ENCODE measurements at places on chromosomes 3 and 15.

DNA sequence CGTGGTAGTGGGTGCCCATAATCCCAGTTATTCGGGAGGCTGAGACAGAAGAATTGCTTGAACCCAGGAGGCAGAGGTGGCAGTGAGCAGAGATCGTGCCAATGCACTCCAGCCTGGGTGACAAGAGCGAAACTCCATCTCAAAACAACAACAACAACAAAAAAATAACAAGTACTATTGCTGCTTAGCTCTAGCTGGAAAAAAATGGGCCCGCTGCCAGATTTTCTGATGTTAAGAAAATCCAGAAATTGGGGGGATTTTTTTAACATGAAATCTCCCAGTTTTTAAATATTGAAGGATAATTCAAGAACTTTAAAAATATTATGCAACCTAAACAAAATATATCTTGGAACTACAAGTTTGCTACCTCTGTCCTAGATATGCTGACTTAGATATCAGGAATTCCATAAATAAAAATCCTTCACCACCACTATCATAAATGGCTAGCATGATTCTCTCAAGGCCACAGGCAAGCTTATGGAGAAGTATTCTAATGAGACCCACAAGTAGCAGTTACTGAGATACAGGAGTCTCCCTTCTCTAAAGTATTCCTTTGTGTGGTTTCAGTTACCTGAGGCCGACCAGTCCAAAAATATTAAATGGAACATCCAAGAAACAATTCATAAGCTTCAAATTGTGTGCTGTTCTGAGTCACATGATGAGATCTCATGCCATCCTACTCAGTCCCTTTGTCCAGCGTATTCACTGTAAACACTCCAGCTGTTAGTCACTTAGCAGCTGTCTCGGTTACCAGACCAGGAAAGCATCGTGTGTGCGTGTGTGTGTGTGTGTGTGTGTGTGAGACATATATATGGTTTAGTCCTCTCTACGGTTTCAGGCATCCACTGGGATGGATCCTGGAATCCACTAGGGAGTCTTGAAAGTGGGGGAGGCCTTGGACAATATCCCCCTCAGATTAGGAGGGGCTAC, 277.2 kb downstream of the TBL1XR1 start:
- peak; percentile 6 for DNase-seq

DNA sequence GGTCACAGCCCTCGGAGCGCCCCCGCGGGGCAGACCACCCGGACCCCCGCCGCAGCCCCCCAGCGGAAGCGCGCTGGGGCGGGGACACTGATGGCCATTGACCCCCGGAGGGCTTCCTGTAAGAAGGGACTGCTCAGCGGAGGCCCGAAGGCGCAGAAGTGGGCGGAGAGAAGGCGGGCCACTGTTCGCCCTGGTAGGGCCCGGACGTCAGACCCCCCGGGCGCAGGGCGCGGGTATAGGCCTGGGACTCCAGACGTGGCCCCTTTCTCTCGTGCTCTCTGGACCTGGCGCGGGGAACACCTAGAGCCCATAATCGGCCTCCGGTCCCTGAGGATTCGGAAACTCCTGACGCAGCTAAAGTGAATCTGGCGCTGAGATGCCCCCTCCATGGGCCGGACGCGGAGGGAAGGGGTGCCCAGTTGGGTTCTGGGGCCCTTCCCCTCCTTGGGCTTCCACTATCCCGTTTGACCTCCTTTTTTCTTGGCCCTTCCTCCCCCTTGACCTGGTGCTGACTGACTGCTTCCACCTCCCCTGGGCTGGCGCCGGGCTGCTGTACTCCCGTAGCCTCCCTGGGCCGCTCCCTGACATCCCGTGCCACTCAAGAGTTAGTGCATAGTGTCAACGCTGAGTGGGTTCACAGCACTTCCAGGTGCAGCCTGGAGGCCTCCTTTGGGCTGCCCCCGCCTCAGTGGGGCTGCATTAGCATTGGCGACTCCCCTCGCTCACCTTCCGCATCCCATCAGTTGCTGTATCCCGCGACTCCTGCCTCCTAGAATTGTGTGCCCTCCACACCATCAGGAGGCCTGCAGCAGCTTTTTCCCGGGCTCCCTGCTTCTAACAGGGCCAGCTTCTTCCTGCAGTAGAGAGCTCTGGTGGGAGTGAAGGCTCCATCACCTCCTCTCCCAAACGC, 694 bp downstream of the ABTB1 start:
- DNase-seq, result no peak

DNA sequence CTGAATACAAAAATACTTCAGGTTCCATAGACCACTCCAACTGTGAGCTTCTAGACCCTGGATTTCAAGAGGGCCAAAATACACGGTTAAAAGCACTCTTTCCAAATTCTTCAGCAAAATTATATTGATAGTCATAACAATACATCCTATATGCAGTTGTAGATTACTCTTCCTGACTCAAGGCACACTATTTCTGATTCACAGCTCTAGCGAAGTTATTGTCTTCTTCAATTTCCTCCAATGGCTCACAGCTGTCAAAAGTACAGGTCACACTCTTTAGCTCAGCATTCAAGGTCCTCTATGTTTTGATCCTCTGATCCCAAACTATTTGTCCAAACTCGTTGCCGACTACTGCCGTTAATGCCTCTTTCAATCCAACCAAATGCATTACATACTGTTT, 13.5 kb upstream of the CCDC80 start:
- DNase-seq, result no peak

GRCh38 chr3:158097081-158097592, 9.1 kb downstream of the SHOX2 start:
- DNase-seq, result no peak

- DNase-seq, result peak; percentile 59
Measured at GRCh38 chr3:28940530-28940929, 340.3 kb upstream of the RBMS3 start.

- DNase-seq, result no peak
Measured at GRCh38 chr3:43054754-43055153, 51.1 kb downstream of the POMGNT2 start.

- no peak for DNase-seq
Measured at GRCh38 chr15:85583923-85584390, 203.6 kb downstream of the AKAP13 start.

- DNase-seq, result no peak
Measured at GRCh38 chr15:25246641-25247406, 192.0 kb downstream of the UBE3A start.

- no peak for DNase-seq
Measured at GRCh38 chr3:119602676-119603075, 5.0 kb downstream of the PLA1A start.

DNA sequence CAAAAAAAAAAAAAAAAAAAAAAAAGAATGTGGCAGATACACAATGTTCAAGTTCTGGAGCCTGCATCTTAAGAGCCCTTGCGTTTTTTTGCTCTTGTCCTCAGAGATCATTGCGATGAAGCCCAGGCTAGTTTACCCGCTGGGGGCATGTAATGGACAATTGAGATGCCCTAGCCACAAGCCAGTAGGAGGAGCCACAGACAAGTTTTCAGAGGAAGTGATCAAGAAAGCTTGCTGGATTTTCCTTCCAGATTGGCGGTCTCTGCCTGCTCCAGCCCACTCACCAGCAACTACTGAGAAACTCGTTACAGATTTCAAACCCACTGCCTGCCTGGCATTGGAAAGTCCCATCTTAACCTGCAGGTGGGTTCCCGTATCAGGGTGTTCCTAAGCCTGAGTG, 192.1 kb upstream of the EOMES start:
- no peak for DNase-seq

DNA sequence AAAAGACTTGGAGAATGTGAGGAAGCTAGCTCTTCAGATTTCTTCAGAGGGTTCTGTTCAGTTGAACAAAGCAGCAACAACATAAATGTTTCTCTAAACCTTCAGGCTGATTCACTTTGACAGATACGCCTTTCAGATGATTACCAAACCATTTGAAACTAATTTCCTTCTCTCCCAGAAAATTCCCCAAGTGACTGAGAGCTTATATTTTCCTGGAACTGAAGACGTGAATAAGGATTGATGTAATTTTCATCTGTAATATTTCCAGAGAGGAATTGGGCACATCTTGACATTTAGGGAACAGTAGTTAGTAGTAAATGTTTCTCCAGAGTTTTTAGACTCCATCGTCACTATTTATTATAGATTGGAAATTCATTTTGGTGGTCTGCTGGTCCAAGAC, 108.6 kb upstream of the AADACL2 start:
- no peak for DNase-seq

DNA sequence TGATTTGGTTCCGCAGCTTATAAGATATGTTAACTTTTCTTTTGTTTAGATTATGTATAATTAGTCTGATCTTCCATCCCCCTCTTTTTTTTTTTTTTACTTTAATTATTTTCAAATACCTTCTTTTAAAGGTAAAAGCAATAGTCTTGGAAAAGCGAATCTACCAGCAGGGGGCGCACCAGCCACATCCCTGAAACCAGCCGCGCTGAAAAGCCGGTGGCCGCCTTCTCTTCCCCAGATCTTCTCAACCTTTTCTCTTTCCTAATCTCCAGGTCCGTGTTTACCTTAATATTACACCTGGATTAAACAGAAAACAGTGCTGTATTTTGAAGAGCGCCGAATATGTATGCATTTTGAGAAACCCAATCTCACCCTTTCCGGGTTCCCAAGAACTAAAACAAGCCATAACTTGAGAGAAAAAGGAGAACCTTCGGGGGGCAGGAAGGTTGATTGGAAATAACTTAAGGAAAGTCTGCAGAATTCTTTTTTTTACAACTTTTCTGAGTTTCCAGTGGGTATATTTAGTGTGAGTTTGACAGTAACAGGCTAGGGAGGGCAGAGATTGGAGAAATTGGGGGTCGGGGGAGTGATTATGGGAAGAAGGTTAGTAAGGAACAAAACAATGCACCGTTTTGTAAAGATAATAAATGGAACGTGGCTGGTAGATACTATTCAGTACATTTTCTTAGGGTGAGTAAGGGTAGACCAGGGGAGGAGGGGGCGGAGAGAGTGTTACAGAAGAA, 2.0 kb upstream of the SOX2 start:
- DNase-seq, result peak; percentile 2

DNA sequence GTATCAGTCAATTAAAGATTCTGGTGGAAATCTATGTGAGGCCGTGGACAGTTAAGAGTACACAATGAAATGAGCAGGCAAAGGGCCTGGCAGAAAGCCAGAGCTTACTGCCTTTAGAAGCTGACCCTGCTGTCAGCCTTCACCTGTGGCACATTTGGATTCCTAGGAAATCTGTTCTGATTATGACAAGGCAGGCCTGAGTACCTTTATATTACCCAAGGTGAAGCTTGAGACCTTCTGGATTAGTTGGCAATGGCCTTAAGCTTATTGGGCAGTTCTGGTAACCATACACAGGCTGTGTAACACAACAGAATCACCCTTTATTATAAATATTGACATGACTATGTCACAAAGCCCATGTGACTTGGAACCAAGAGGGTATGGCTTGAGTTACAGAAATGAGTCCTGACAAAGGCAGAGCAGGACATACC, 43.2 kb downstream of the NBEAL2 start:
- DNase-seq, result no peak

GRCh38 chr15:63483521-63484371, 20.6 kb upstream of the USP3 start:
- DNase-seq, result no peak

- DNase-seq, result no peak
Measured at GRCh38 chr15:32733281-32733680, 15.5 kb downstream of the GREM1 start.

GRCh38 chr3:45790596-45790995, 5.7 kb downstream of the SLC6A20 start:
- DNase-seq, result no peak

DNA sequence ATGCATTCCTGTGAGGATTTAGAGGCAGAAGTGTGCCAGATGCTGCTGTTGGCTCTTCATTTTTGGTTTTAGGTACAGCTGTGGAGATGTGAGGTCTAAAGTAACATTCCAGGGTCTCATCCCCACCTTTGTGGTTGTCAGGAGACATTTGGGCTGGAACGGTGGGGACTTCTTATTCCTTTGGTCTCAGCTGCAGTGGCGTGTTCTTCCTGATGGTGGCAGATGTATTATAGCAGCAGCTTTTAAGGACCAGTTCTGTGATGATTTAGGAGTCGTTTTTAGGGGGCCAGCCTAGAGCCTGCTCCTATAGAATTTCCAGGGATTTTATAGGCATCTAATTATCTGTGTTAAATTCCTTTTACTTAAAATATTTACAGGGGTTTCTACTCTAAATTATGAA, 221.0 kb upstream of the EOMES start:
- no peak for DNase-seq

DNA sequence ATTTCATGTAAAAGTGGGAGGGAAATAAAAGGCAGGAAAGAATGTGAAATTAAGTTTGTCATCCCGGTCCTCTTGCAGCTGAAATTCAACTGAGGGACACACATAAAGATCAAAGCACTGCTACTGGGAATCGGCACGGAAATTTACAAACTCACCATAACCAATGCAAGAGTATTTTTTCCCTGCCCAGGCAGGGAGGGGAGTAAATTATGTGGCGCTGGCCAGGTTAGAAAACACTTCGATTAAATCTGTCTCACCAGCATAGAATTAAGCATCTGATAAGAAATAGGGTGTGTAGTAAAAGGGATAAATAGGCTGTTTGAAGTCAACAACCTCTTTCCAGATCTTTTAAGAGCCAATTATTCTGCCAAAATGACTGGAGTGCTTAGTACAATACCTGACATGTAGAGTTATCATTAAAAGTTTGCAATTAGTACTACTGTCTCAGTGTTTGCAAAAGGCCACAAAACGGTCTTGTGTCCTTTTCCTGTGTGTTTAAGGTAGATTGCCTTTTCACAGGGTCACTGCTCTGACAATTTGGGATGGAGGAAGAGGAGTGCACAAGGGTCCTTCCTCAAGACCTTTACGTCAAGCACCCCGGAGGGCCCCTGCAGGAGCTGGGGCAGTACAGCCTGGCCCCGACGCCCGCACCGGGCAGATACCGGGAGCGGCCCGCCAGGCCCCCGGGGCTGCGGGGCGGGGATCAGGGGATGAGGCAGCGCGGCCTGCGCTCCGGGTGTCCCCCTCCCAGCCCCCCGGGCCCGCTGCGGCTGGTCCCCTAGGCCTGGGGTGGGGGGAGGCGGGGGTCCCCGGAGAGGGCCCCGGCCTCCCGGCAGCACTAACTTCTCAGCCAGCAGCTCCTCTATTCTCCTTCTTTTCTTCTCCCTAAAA, 651 bp downstream of the UBA3 start:
- DNase-seq, result no peak

DNA sequence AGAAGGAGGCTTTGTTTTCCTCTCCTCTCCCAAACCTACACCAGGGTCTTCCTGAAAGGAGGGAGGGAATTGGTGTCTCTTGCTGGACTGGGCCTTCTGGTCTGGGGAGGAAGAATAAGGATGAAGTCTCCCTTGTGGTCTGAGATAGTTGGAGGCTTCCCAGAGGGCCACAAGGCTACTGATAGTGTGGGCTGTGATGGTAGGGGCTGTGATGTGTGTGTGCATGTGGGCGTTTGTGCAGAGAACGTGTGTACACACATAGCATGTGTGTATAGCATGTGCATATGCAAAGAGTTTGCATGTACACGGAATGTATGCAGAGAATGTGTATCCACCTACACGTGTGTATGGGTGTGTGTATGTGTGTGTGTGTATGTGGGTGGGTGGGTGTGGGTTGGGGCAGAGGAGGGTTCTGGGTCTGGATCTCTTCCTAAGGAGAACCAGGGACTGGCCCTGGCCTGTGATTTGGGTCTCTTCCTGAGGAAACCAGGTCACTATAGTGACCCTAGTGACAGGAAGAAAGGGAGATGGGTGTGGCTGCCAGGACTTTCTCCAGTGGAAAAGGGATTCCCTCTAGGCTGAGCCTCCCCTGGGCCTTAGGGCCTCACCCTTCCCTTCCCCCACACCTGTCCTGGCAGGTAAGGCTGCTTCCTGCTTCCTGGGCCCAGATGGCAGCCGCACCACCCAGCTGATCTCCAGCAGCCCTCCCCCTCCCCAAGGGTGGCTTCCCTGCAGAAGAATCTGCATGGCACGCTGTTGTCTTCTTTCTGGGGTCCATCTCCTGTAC, 1.7 kb downstream of the FLNB start:
- no peak for DNase-seq

Data from HFF-Myc (cell line).